ENCODE measurements at places on chromosomes 7 and 10.

GRCh38 chr10:88117869-88118632 is 254.6 kb downstream of the PTEN start:
- DNase-seq = peak; percentile 8

DNA sequence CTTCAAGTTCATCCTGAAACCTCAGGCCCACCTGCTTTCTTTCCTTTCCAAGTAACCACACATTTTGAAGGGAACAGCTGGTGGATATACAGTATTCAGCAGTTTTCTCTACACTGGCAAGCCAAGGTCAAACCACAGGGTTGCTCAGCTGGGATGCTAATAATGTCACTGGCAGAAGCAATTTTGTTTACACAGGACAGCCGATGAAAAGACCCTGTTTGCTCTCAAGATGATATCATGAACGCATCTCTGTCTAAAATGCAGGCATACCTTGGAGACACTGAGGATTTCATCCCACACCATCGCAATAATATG is 186.2 kb downstream of the USP6NL start:
- DNase-seq = no peak

- DNase-seq = no peak
Observed at GRCh38 chr10:112775892-112776674, 174.0 kb upstream of the TCF7L2 start.

GRCh38 chr10:87585565-87586514 is 73.8 kb upstream of the PAPSS2 start:
- DNase-seq = no peak

- no peak for DNase-seq
Observed at GRCh38 chr7:148894591-148894990, 10.5 kb upstream of the EZH2 start.

GRCh38 chr7:925601-926000 is 28.9 kb downstream of the ADAP1 start:
- no peak for DNase-seq
